Jurkat, Clone E6-1 (cell line): ENCODE measurements at places on chromosomes 6 and 20.
A peak's percentile ranks its signal among the peaks of the same experiment; 100 is the strongest.

GRCh38 chr6:5513408-5513807, 252.1 kb downstream of the FARS2 start:
- DNase-seq, result no peak

GRCh38 chr20:19966840-19967239, 50.3 kb upstream of the NAA20 start:
- no peak for DNase-seq

DNA sequence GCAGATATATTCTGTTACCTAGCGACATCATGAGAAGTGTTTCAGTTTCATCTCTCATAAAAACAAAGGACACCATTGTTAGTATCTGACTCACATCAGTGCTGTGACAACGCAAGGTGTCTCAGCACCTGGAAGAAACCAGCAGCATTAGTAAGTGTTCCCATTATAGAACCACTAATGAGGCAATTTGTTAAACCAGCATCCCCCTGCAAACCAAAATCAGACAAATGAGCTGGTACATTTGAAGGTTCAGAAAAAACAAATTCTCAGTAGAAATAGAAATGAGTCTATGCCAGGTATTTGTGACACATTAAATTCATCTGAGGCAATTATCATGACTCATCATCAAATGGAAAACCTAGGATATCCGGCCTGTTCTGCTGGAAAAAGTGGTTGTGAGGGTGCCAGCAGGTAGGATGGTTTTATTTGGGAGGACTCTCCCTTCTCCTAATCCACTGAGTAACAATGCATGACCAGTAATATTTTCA, 151.7 kb downstream of the TMEM200A start:
- DNase-seq, result no peak

DNA sequence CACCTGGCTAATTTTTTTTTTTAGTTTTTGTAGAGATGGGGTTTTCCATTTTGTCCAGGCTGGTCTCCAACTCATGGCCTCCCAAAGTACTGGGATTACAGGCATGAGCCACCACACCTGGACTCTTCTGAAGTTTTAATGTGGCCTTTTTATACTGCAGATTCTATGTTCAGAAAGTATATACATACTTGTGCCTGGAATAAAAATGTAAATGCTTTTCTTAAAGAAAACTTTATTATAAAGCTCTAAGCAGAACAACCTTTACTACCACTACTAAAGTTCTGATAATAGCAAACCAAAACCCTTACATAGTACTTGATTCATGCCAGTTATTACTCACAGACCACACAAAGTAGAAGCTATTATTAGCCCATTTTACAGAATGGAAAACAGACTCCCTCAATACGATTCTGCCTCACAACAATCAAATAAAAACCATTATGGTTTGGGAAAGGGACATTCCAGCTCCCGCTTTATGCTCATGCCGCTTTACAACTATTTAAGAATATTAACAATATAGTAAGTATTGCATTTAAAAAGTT, 5.3 kb downstream of the PHIP start:
- DNase-seq, result no peak

DNA sequence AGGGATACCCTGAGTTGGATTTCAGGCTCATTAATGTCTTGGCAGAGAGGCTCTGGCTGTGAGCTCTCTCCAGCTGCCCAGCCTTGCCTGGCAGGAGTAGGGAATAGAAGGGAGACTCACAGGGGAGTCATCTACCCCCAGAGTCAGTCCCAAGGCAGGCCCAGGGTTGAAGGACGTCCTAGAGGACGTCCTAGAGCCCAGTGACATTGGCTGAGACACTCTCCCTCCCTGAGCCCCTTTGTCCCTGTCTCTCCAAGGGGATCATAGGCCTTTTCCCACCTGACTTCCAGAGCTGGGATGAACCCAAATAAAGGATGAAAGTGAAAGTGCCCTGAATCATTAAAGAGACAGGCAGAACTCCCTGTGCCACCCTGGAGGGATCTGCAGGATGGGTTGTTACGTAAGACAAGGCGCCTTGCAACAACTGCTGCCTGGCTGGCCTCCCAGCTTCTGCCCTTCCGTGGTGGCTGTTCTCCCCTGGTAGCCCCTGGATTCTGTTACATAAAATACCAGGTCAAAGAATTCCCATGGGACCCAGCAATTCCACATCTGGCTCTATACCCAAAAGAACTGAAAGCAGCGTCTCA, 53.6 kb upstream of the SIRPA start:
- DNase-seq, result no peak

- no peak for DNase-seq
These were observed 8.1 kb downstream of the TLDC2 start for GRCh38 chr20:36883977-36884535.

DNA sequence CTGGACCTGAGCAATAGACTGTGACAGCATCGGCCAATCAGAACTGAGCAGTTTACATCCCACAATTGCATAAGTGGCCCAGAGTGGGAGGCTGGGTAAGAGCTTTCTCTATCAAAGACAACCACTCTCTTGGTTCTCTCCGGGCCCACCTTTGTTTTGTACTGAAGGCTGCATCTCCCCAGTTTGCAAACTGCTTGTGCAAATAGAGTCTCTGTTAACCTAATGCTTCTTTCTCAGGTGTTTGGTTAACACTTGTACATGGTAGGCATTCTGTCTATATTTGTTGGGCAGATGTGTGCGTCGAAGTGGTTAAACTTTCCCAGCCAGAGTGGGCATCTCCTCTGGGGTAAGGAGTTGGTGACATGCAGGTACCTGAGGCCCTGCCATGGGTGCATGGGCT, 177.1 kb downstream of the CDH26 start:
- DNase-seq, result no peak

GRCh38 chr20:9149796-9150195, 80.9 kb downstream of the PLCB4 start:
- no peak for DNase-seq

DNA sequence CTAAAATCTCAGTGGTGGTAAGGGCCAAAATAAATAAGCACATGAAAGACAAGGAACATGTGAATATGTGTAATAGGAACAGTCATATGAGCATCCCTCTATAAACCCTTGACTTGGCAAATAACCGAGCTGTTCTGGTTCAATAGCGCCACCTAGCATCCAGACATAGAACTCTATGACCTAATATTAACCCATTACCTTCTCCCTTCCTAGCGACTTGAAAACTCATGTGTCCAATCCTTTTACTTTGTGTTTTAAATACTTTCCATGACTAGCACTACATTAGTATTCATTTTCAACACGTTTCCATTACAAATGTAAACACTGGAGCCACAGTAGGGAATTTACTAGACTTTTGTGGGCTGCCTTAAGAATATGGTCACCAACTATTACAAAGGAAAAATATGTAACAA, 279.7 kb downstream of the UST start:
- peak; percentile 32 for DNase-seq

DNA sequence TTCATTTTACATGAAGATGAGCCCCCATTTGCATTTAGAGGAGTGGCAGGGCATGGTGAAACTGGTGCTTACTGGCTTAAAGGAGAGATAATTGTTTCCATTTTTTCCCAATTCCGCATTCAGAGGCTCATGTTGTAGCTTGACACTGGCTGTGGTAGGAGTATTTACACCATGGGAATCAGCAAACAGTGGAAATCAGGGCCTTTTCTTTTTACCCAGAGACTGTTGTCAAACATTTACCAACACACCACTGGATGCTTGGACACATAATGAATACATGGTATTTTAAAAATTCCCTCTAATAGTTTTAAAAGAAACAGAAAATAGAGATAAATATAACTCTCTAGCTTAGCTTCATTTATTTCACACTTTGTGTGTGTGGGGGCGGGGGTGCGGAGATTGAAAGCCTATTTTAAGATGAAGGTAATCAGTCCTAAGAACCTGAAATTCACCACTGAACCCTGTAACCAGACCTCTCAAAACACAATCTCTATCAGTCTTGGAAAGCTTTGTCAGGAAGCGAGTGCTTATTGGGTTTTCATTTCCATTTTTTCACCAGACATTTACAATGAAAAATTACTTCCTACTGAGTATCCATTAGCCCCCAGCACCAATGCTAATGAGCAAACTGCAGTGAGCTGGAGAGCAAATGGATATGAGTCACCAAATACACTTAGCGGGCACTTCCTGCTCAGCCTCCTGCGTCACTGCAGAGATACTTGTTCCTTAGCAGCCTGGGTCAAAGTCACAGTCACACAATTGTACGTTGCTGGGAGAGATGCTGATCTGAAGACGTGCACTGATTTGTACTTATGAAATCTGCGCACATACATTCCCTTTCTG, 532.0 kb downstream of the BCKDHB start:
- no peak for DNase-seq

- DNase-seq, result no peak
These were observed 336.4 kb upstream of the BTBD3 start for GRCh38 chr20:11581271-11581670.

DNA sequence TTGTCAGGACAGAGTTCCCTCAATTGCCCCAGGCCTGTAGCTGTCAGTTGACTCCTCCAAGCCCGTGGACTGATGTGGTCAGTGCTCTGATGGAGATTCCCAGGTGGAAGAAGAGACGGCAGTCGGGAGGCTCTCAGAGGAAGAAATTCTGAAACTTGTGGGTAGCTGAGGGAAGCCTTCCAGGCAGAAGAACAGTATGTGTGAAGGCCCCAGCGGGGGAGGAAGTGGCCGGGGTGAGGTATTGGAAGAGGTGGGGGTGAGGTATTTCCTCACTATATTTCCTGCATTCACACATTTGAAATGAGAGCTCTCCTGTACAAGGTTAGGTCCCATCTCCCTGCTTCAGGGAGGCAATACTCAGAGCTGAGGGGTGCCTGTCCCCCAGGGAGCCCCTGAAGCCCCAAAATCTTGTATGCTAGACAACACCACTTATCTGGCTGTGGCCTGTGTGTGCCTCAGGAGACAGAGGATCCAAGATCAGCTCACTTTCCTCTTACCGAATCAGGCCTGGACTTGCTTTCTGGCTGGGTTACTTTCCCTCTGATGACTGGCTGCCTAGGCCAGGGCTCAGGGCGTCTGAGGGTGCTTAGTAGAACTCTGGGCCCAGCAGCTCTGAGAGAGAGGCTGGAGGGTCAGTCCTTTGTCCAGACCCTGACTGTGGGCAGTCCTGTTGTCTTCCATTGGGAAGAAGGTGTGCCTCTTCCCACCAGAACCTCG, 49.3 kb upstream of the MYL9 start:
- peak; percentile 71 for DNase-seq

DNA sequence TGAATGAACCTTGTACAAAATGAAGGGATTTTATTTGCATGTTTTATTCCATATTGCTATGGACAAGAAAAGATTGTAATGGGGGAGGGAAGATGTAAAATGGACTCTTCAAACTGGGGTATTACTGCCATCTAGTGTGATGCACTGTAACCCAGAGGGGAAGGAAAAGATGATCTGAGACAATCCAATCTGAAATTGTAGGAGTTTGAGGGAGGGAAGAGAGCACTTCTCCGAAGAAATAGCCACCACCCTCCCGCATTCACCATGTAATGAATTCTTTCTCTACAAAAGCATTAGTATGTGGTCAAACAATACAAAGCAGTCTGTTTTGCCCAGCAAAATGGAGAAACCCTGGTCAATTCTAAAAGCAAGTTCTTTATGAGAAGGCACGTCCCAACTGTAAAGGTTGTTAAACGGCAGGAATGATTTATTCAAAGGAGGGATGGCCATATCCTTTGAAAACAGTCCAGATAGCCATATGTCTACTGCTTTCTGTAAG, 679.5 kb upstream of the NRSN1 start:
- no peak for DNase-seq

DNA sequence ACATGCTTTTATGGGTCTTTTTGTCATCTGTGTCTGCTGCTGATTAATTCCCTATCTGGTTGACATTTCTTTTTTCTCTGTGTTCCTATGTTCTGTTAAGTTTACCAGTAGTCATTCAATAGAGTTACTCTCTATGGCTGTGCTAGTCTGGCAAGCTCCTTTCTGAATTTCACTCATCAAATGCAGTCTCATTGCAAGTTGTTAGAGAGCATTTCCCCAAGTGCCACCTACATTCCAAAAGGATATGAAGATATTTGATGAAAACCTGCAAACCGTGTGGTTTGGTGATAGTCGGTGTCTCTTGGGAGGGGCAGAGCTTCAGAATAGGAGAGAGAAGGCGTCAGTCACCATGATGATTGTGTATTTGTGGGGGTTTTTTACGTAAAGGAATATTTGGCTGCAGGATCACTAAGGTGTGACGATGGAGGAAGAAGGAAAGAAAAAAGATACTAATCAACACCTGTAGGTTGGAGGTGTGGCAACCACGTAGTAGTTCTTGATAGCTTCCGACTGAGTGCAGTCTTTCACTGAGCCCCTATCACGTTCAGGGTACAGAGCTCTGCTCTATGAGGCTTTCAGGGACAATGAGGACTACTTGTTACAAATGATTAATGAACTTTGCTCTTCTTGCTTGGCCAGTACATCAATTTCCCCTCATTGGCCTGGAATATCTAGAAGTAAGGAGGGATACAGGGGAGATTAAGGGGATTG, 73.1 kb upstream of the TNFAIP3 start:
- DNase-seq, result no peak

DNA sequence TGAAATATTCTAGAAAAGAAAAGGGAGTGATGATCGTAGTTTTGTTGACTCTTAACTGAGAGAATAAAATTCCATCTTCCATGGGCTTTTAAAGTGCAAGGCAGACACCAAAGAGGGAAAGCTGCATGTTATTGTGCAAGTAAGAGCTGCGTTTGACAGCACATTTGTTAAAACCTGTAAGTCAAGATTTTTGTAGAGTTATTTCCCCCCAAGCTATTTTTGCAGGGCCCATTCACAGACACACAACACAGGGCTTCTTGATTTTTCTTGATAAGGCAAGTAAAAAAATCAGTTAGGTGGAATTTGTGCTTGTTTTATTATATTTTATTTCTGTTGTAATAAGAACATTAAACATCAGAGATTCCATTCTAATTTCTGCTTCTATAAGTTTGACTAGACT, 13.8 kb downstream of the CFAP206 start:
- no peak for DNase-seq

DNA sequence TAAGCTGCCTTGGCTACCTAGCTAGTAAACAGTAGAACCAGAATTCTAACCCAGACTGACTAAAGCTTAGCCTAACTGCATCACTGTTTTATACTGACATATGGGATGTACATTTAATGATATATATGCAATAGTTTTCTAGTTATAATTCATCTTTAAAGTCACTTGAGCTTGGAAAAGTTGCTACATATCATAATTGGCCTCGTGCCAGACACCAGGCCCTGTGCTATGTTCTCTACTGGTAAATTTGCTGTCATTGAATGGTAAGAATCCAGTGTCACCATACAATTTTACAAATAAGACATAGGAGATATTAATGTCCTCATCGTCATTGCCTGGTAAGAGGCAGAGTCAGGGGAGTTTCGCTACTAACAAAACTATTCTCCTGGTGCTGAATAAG, 396.8 kb downstream of the CDKAL1 start:
- no peak for DNase-seq

GRCh38 chr6:152087701-152088100, 280.2 kb downstream of the ESR1 start:
- no peak for DNase-seq
